Choroid plexus epithelial cell (primary cell): ENCODE measurements at places on chromosomes 7 and 10.
A peak's percentile ranks its signal among the peaks of the same experiment; 100 is the strongest.

DNA sequence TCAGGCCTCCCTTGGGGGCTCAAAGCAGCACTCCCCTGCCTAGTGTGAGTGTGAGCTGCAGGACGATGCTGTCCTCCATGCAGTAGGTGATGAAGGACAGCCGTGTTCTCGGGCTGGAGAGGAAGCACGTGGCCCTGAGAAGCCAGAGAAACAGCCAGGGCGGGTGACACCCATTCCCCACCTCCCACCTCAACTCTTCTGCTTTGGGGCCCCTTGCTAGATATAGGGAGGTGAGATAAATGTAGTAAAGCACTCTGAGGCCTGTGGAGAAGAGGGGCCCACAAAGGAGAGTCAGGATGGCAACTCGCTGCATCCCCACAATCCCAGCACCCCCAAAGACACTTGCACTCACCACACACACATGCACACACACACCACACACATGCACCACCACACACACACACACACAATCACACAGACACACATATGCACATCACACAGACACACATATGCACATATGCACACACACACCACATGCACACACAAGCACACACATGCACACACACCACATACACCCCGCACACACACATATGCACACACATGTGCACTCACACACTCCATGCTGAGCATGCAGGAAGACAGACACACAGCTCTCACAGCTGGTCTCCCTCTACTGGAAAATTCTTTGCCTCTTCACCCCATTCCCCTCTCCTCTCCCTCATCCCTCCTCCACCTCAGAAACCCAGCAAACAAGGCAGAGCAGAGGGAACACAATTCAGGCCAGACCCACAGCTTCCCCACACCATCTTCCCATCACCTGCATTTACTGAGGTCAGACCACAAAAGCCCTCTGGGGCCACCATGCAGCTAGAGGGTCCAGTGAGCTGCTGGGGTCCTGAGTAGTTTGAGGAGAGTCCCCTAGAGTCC is 30.5 kb downstream of the ANXA8 start:
- DNase-seq = no peak

DNA sequence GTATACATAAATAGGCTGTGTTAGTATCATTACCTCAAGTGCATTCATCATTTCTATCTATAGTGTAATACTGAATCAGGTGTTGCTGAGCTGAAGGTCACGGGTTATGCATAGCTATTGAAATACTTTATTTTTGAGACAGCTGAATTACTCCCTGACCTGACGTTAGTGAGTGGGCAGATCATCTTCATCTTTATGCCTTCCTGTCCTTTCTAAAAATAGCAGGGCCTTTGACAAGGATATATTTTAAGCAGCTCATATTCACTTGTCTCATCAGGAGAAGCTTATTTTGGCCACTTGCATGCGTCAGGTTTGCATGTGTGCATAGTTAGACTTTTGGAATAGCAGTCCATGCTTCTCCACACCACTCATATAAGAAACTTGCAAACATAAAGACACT is 63.6 kb upstream of the DKK1 start:
- no peak for DNase-seq

DNA sequence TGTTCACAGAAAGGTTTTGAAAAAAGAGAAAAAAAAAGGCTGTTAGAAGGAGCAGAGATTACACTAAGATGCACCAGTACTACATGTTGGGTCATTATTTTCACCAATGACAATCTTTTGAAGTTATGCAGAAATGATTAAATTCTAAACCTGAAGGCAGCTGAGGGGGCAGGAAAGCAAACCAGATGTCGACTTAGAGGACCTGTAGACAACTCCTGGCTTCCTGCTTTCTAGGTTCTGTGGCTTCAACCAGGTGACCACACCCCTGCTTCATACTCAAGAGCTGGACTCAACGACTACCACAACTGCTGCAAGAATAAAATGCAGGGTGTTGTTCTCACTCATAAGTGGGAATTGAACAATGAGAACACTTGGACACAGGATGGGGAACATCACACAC is 30.0 kb downstream of the MYOF start:
- DNase-seq = no peak

- DNase-seq = no peak
These were observed 12.1 kb upstream of the SHH start for GRCh38 chr7:155824227-155824886.

DNA sequence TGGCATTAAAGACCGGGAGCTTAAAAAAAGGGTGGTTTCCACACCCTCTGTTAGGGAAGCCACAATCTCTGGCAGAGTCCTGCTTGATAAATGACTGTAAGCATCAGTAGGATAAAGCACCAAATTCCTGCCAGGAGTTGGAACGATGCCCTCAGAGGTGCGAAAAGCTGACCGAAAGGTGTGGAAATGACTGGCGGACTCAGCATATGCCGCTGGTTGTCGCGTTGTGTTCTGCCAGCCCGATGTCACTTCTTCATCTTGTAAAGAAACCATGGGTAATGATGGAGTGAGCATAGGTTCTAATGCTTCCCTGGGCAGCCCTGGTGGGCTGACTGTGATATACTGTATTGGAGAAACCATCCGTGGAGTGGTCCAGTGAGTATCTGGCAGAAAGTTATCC is 62.4 kb downstream of the KIAA1549 start:
- DNase-seq = no peak

- DNase-seq = peak; percentile 60
These were observed 7.7 kb downstream of the PRTFDC1 start for GRCh38 chr10:24944512-24945255.

DNA sequence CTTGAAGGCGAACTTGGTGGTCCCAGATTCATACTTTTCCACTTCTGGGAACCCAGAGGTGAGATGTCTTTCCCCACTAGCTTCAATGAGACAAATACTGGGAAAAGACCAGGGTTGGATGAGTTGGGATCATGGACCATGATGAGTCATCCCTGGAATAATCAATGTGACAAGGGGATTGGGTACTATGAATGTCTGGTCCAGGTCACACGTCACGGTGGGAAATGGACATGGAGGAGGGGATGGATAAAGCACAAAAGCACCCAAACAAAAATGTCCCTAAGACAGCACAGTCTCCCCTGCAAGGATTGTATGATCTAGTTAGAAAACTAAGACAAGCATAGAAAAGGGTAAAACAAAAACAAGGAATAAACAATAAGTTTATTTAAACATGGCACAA is 12.4 kb upstream of the SORBS1 start:
- DNase-seq = no peak

GRCh38 chr7:72267291-72267800 is 144.8 kb downstream of the CALN1 start:
- no peak for DNase-seq

GRCh38 chr7:139629392-139630082 is 106.1 kb downstream of the CLEC2L start:
- no peak for DNase-seq

DNA sequence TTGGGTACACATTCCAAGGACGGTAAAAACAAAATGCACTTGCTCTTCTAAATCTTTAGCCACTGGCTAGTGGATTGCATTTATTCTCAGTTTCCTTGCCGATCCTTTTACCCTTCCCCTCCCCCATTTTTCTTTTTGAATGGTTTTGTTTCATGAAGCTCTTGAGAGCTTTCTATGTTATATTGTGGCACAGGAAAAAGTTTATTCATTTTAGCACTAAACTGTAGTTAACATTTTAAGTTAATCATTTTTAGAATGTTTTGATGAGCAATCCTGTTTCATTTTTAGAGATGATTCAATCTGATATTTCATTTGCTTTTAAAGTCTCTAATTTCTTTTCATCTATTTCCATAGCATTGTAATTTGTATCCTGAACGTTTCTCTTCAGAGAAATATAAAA is 24.0 kb downstream of the ZEB1 start:
- no peak for DNase-seq

DNA sequence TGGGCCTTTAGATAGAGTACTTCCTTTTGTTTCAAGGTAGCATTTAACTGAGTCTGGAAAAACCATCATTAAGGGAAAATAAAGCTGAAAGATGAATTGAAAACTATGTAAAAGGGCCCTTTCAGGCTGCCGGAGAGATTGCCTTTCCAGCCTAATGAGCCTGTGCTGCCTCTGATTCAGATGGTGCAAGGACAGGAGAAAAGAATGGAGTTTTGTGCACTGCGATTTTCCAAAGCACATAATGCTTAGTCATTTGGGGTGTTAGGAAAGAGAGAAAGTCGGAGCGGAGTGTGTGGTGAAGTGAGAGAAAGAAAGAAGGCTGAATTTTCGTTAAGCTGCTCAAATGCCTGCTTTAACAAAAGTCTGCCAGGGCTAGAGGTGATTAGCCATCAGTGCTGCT is 259.7 kb downstream of the PAXIP1 start:
- DNase-seq = no peak

DNA sequence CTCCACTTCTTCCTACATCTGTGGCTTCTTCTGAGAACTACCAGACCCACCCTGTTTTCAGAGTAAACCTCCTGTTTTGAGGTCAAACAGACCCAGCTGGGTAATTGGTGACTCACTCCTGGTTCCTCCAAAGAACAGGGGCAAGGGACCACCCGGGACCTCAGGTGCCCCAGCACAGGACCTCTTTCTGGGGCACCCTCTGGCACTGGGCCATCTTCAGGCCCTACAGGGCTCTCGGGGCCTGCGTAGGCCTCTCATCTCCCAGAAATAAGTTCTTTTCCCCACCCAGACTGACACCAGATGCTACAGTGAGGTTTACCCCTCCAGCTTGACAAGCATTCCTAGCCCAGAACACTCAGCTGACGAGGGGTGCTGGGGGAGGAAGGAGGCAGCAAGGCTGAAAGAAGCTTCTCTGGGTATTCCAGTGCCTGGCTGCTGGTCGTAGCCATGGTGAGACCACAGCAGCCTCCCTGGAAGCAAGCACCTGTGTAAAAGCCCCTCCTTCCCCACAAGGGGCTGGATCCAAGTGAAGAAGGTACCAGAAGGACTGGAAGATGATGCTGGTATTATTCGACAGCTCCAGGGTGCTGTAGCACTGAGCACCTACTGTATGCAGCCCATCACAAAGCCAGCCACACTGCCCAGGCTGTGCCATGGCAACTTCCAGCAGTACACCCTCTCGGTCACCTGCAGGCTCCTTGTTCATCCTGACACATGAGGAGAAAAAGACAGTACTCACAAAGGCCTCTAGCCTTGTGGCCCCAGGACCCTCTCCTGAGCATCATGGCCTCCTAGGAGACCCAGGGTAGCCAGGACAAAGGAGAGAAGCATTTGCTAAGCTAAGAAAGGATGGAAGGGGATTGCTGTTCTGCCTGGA is 47.4 kb downstream of the ALOX5 start:
- DNase-seq = no peak

DNA sequence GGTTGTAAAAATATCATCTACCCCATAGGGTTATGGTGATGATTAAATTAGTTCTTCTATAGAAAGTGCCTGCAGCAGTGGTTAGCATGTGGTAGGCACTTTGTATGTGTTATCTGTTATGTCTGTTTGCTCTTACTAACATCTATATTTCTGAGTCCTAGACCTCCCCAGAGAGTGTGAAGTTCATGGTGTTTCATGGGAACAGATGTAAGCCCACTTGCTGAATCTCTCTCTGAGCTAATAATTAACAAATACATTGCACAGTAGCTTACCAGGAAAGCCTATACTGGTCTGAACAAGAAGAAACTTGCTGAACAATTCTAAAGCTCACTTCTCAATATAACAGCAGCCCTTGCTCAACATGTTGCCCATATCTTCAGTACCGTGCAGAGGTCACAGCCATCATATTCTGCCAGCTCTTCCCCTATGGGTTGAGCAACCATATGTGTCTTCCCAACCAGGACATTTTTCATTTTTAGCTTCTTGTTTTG is 100.1 kb downstream of the NPSR1 start:
- no peak for DNase-seq

GRCh38 chr10:59366290-59366689 is 3.9 kb upstream of the FAM13C start:
- no peak for DNase-seq

- no peak for DNase-seq
These were observed 44.2 kb upstream of the ADAM12 start for GRCh38 chr10:126432507-126432906.

- DNase-seq = peak; percentile 36
These were observed 90.9 kb downstream of the DLG5 start for GRCh38 chr10:77835669-77836086.

DNA sequence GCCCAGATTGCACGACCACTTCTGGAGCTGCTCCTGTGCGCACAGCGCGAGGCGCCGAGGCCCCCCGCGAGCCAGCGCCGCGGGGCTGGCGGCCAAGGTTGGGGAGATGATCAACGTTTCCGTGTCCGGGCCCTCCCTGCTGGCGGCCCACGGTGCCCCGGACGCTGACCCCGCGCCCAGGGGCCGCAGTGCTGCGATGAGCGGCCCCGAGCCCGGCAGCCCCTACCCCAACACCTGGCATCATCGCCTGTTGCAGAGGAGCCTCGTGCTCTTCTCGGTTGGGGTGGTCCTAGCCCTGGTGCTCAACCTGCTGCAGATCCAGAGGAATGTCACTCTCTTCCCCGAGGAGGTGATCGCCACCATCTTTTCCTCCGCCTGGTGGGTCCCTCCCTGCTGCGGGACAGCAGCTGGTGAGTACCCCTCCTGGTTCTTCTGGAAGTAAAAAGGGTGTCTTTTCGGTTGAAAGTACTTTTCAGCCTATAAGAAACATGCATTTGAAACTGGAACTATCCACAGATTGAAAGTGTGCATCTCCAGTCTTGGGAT is 683 bp downstream of the INSIG1 start:
- DNase-seq = no peak

GRCh38 chr10:104642658-104643302 is 1.7 kb downstream of the SORCS3 start:
- peak; percentile 5 for DNase-seq

DNA sequence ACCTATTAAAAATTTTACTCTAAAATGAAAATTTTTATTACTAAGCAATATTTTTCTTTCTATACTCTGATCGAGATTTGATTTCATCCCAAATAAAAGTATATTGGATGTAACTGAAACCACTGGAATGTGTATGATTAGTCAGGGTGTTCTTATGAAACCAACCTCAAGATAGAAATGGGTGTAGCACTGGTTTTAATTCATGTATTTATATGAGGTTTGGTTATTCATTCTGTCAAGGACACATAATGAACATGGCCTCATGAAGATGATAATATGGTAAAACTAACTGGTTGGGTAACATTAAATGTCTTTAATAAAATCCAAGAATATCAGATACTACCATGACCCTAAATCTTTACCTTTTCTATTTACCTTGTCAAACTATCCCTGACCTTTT is 197.7 kb downstream of the SEMA3A start:
- DNase-seq = peak; percentile 23

- no peak for DNase-seq
These were observed 16.8 kb downstream of the ATP6V1F start for GRCh38 chr7:128879461-128879938.

- DNase-seq = no peak
These were observed 109.7 kb downstream of the HIP1 start for GRCh38 chr7:75629044-75629443.

GRCh38 chr10:22316286-22317075 is at the start of gene COMMD3:
Gene COMMD3, plus strand, starts transcription at chr10:22316388. Its CDS starts 30 bp downstream, at chr10:22316418.
- DNase-seq = peak; percentile 90
